ENCODE measurements at places on chromosomes 16 and 17. TPM values are rescaled to one million over a fixed set of nuclear protein-coding genes. Genes with fewer than 3 reads are reported as not detected.
A peak's percentile ranks its signal among the peaks of the same experiment; 100 is the strongest.

The METTL2A gene
- polyA plus RNA-seq = 21.2 TPM

The PPM1E gene
- 0.36 TPM for polyA plus RNA-seq

The SOCS1 gene
- 24.6 TPM for polyA plus RNA-seq

The SCN4A gene
- polyA plus RNA-seq = 0.39 TPM

The NME3 gene
- polyA plus RNA-seq = 34.3 TPM

The MAPT gene
- 4.0 TPM for polyA plus RNA-seq

DNA sequence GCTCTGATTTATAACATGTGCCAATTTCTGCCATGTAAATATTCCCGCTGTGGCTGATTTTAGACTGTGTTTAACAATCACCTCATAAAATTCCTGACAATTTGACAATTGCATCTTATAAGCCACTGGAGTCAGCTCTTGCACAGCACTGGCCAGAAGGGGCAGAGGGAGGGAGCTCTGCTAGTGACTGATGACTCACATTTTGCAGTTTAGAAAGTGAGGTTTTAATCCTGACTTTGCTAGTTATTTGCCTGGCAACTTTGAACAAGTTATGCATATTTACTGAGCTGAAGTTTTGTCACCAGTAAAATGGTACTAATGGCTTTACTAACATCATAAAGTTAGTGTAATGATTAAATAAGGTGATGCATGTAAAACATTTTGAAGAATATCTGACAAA, 452.3 kb downstream of the CNTNAP4 start:
- no peak for DNase-seq

GRCh38 chr16:57394444-57394843, 10.1 kb upstream of the CCL17 start:
- no peak for DNase-seq

- DNase-seq = peak; percentile 68
Observed at GRCh38 chr17:3007651-3008121, 55.7 kb downstream of the OR1D5 start.

DNA sequence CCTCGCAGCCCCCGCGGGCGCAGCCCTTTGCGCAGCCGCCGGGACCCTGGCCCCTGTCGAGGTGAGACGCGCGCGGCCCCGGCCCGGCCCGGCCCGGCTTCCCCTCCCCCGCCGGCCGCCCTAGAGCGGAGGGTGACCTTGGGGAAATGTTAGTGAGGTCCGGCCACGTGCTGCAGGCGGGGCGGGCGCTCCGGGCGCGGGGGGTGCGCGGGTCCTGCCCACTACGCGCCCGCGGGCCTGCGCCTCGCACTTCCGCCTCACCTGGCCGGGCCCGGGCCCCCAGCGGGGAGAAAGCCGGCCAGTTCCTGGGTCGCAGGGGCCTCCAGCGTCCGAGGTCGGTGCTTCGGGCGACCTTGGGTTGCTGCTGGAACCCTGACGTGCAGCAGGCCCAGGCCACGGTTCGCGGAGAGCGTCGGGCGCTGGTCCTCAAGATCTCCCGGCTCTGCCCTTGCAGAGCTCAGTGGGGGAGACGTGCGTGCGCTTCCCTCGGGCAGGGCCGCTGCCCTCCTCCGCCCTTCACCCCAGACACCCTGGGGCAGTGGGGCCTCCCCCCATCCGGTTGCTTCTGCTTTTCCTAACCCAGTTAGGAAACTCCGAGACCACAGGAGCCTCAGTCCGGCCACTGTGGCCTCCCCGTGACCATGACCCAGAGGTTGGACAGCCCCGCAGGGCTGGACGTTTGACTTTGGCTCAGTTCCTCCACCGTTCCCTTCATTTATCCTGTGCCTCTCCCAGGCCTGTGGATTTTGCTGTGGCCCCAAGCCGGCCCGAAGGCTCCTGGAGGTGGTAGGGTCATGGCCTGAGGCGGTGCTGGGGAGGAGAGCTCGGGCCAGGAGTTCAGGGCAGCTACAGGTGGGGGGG, 791 bp downstream of the MCRIP2 start:
- peak; percentile 83 for DNase-seq

DNA sequence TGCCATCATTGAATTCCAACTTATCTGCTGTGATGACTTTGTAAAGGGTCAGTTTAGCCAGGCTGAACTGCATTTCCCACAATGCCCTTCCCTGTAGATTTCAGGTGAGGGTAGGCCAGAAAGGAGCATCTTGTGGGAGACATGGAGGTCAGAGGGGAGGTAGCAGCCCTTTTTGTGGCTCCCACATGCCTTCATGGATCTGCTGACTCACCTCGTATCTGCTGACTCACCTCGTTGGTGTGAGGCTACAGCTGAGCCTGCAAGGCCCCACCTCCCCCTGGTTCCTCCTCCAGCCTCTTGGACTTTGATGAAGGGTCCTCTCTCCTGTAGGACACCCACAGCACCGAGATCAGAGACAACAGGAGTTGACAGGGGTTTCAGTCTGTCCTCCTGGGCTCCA, 102.5 kb downstream of the SALL1 start:
- no peak for DNase-seq

DNA sequence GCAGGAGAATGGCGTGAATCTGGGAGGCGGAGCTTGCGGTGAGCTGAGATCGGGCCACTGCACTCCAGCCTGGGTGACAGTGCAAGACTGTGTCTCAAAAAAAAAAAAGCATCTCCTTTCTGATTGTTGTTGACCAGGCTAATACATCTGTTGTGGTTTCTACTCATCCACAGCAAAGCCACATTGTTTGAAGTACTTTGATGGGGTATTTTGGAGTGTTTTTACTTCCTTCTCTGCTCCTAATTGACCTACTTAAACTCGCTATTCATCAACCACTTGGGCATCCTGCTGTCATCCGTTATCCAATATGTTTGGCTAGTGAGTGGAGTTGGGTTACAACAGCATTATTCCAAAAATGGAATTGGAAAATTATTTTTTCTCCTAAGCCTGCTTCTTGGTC, 3.5 kb upstream of the CDC27 start:
- no peak for DNase-seq

GRCh38 chr16:23015580-23015979, 133.7 kb downstream of the USP31 start:
- no peak for DNase-seq

GRCh38 chr17:81217491-81217890, 5.3 kb downstream of the CEP131 start:
- no peak for DNase-seq
